ENCODE measurements at places on chromosomes 6 and 20.

DNA sequence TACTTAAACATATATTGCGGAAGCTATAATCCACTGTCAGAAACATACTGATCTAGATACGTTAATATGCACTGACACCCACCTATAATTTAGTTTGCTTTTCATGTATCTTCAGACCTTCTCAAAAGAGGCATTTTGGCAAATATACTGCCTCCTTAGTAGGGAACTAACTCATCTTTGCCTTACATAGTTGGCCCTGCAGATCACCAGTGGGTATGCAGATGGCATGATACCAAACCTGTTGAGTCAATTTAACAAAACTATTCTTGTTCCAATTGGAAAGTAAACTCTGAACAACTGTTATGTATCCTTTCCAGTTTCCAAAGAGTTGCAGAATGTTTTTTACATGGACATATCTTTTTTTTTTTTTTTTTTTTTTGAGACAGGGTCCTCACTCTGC lies 35.6 kb upstream of the TBC1D20 start:
- no peak for DNase-seq

- DNase-seq = no peak
Measured at GRCh38 chr20:2178318-2179232, 76.9 kb downstream of the STK35 start.

- DNase-seq = no peak
Measured at GRCh38 chr20:35854713-35855348, 83.0 kb downstream of the PHF20 start.

- DNase-seq = no peak
Measured at GRCh38 chr6:113104541-113104940, 752.6 kb upstream of the MARCKS start.

DNA sequence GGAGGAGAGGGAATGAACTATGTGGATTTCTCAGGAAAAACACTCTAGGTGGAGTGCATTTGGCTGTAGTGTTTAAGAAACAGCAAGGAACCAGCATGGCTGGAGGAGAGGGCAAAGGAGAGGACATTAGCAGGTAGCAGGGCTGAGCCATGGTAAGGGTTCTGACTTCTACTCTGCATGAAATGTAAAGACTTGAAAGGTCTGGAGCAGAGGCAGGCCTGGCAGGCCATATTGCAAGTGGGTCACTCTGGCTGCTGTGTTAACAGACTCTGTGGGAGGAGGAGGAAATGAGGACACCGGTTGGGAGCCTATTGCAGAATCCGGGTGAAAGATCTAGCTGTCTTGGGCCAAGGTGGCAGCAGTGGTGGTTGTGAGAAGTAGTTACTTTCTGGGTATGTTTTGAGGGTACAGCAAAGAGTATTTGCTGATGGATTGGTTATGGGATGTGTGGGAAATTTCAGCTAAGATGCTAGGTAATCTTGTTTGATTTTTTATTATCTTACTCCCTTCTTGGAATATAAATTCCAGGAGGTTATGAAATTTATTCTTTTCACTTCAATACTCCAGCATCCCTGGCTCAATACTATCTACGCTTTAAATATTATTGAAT lies 115.9 kb upstream of the BCLAF1 start:
- DNase-seq = no peak

DNA sequence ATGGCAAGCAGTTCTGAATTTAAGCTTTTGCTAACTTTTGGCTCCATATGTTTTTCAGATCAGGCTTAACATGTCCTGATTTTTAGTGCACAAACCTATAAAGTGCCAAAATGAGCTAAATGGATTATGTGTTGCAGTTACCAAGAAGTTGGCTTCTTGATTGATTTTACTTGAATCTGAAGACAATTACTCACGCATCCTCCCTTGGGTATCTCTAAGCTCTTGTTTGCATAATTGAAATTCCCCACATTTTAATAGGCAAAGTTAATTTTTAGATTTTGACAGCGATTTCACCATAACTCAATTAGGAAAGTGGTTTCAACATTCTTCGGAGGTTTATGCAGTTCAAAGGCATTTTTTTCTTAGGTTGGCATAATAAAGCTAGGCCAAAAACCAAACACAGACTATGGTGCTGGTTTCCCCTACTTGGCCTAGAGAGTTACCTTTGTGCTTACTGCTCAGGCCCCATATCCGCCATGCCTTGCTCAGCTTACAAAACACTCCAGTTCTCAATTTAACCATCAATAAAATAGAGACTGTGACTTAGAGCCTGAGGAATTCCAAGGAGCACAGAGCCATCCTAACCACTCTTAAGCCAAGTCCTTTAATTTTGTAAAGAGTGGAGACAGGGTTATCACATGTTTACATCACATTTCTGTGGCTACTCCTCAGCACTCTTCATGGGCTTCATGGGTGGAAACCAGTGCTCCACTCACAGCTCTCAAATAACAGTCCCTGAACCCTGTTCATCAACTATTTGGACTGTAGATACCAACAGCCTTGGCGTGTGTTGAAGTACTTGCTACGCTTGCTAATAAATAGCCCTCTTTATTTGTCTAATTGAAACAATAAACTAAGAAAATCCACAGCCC lies 32.1 kb downstream of the LAMA4 start:
- no peak for DNase-seq

GRCh38 chr6:155245831-155246230 lies 18.0 kb upstream of the CLDN20 start:
- DNase-seq = no peak

- no peak for DNase-seq
Measured at GRCh38 chr6:55568808-55569439, 10.1 kb downstream of the HMGCLL1 start.

GRCh38 chr6:16736856-16737775 lies 24.1 kb downstream of the ATXN1 start:
- DNase-seq = no peak

- no peak for DNase-seq
Measured at GRCh38 chr6:110608151-110608550, 131.7 kb upstream of the SLC22A16 start.

GRCh38 chr20:23773127-23773526 lies 22.4 kb upstream of the CST1 start:
- DNase-seq = no peak

- no peak for DNase-seq
Measured at GRCh38 chr6:514396-514978, 122.9 kb downstream of the IRF4 start.
